Chondrocyte (in vitro differentiated cells): ENCODE measurements at places on chromosomes 6 and 20. TPM values are rescaled to one million over a fixed set of nuclear protein-coding genes. Genes with fewer than 3 reads are reported as not detected.
A peak's percentile ranks its signal among the peaks of the same experiment; 100 is the strongest.

DNA sequence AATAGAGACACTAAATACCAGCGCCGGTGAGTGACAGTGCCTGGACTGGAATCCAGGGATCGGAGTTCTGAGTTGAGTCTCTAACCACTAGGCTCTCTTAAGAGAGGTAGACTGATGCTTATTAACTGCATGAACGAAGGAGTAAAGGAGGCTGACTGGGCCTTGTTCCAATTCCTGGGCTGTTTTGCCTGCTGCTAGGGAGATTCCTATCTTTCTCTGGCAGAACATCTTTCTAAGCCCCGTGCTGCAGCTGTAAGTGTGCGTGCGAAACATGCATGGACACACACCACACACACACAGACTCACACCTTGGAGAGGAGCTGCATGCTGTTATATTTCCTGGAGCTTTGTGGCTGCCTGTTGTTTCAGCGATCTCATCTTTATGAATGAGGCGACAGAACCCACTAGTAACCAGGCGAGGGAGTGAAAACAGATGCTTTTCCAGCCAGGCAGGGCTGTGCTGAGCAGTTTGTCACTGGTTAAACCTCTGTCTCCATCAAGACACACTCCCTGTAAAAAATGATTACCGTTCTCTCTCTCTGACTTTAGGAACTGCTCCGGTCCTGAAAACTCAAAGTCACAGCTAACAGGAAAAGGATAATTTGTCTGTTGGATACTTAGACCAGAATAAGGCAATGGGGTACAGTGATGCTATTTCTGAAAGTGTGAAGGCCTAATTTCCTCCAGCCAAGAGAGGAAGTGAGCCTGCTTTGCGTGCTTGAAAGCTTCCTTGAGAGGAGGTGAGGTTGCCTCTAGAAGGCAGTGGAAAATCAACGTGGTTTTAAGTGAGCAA lies 157.4 kb upstream of the ZNF217 start:
- H3K36me3 ChIP-seq, result no peaks in the 10 kb centered on the region
- no peak overlapping the region for H3K4me3 ChIP-seq
- H3K27ac ChIP-seq, result peak overlapping the region; percentile 91
- H3K27me3 ChIP-seq, result no peaks in the 10 kb centered on the region
- no peak for DNase-seq

- H3K36me3 ChIP-seq, result peaks cover 13% of the 10 kb centered on the region
- H3K4me3 ChIP-seq, result no peak overlapping the region
- no peak overlapping the region for H3K27ac ChIP-seq
- no peaks in the 10 kb centered on the region for H3K4me1 ChIP-seq
Measured at GRCh38 chr6:170575250-170575649, 9.2 kb downstream of the PDCD2 start.

SEMG1 gene
- total RNA-seq, result not detected in 3 replicates

- peaks cover 3% of the 10 kb centered on the region for H3K4me1 ChIP-seq
- H3K27me3 ChIP-seq, result no peaks in the 10 kb centered on the region
- H3K36me3 ChIP-seq, result no peaks in the 10 kb centered on the region
- no peak for DNase-seq
- H3K27ac ChIP-seq, result no peak overlapping the region
Measured at GRCh38 chr20:33694639-33695012, 8.4 kb upstream of the E2F1 start.

GRCh38 chr6:144134176-144134575 lies 16.1 kb upstream of the STX11 start:
- no peak for DNase-seq
- peaks cover 12% of the 10 kb centered on the region for H3K4me1 ChIP-seq
- no peaks in the 10 kb centered on the region for H3K36me3 ChIP-seq
- H3K4me3 ChIP-seq, result no peak overlapping the region
- H3K27ac ChIP-seq, result no peak overlapping the region

GRCh38 chr6:167130712-167131684 lies 8.1 kb downstream of the CCR6 start:
- H3K27me3 ChIP-seq, result peaks cover 5% of the 10 kb centered on the region
- H3K27ac ChIP-seq, result no peak overlapping the region
- no peaks in the 10 kb centered on the region for H3K4me1 ChIP-seq
- H3K4me3 ChIP-seq, result no peak overlapping the region
- no peaks in the 10 kb centered on the region for H3K36me3 ChIP-seq
- DNase-seq, result no peak
